ENCODE measurements at places on chromosomes 11 and 22. TPM values are rescaled to one million over a fixed set of nuclear protein-coding genes. Genes with fewer than 3 reads are reported as not detected.

- no peaks in the 10 kb centered on the region for H3K36me3 ChIP-seq
- no peaks in the 10 kb centered on the region for H3K27me3 ChIP-seq
- DNase-seq, result no peak
- no peak overlapping the region for H3K27ac ChIP-seq
- no peak overlapping the region for H3K4me3 ChIP-seq
Measured at GRCh38 chr11:34827228-34827627, 89.0 kb downstream of the APIP start.

DNA sequence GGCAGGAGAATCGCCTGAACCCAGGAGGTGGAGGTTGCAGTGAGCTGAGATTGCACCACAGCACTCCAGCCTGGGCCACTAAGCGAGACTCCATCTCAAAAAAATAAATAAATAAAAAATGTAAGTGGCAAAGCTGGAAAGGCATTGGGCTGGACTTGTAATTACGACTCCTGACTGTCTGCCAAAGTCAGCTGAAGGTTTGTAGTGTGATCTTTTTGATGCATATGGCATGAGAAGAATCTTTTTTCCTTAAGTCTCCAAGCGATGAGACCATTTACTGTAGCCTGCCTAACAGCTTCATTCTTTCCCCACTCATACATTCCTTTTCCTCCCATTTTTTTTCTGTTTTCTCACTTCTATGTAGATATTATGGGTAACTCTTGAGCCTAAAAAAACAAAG, 24.8 kb downstream of the CTNND1 start:
- H3K4me1 ChIP-seq, result peaks cover 5% of the 10 kb centered on the region
- peak overlapping the region; percentile 35 for H3K27ac ChIP-seq
- no peaks in the 10 kb centered on the region for H3K27me3 ChIP-seq
- no peak for DNase-seq
- no peaks in the 10 kb centered on the region for H3K36me3 ChIP-seq

DNA sequence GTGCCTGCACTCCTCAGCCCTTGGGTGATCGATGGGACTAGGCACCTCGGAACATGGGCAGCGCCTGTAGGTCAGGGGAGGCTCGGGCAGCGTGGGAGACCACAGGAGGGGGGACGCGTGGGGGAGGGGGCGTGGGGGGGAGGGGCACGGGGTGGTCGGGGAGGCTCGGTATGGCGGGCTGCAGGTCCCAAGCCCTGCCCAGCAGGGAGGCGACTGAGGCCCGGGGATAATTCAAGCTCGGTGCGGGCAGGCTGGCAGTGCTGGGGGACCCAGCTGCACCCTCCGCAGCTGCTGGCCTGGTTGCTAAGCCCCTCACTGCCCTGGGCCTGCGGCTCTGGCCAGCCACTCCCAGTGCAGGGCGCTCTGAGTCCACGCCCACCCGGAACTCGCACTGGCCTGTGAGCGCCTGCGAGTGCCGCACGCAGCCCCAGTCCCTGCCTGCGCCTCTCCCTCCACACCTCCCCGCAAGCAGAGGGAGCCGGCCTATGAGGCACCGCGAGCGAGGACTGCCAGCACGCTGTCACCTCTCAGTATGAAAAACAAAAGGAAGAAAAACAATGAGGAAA, 1698.3 kb upstream of the RAG2 start:
- H3K36me3 ChIP-seq, result no peaks in the 10 kb centered on the region
- no peak overlapping the region for H3K27ac ChIP-seq
- DNase-seq, result no peak
- no peaks in the 10 kb centered on the region for H3K4me1 ChIP-seq
- no peak overlapping the region for H3K4me3 ChIP-seq
- no peaks in the 10 kb centered on the region for H3K27me3 ChIP-seq

- H3K4me1 ChIP-seq, result peaks cover 14% of the 10 kb centered on the region
- H3K4me3 ChIP-seq, result no peak overlapping the region
- H3K27ac ChIP-seq, result no peak overlapping the region
Measured at GRCh38 chr11:11435635-11436034, 82.6 kb upstream of the CSNK2A3 start.

DNA sequence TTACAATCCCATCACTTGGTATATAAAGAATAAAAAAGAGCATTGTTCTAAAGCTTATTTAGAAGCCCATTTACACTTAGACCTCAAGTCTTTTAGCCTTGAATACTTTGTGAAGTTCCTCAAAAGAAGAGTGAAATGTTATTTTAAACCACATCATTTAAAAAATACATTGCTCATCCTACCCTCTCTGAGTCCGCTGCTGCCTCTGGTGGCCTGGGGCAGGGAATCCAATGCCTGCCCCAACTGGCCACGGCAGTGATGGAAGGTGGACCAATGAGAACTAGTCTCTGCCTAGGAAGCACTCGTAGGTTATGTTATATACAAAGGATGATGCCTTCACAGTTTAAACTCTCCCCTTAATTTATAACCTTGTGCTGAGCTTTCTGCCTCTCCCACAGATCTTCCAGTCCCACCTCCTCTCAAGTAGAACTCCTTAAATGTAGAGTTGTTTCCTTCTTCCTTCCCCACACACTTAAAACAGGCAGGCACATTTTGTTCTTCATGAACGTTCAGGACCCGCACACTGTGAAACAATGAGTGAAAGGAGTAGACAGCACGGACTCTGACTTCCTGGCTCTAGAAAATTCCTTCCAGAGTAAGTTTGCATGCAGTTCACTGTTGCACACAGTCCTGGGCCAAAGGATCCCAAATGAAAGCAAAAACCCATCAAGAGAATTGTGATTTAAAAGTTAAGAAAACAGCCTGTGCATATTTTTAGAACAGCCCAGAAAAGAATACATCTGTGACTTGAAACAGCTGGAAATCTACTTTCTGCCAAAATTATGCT, 167.8 kb downstream of the RRAS2 start:
- H3K4me1 ChIP-seq, result no peaks in the 10 kb centered on the region
- no peak for DNase-seq
- no peak overlapping the region for H3K4me3 ChIP-seq
- H3K27me3 ChIP-seq, result no peaks in the 10 kb centered on the region
- H3K36me3 ChIP-seq, result no peaks in the 10 kb centered on the region
- H3K27ac ChIP-seq, result no peak overlapping the region

Gene GLYAT
- 57.8 TPM for total RNA-seq

- H3K27me3 ChIP-seq, result no peaks in the 10 kb centered on the region
- H3K4me3 ChIP-seq, result no peak overlapping the region
- no peaks in the 10 kb centered on the region for H3K4me1 ChIP-seq
- no peak overlapping the region for H3K27ac ChIP-seq
- no peak for DNase-seq
Measured at GRCh38 chr11:14617241-14618027, 26.2 kb upstream of the PDE3B start.

GRCh38 chr11:45259592-45259991, 26.5 kb downstream of the SYT13 start:
- no peaks in the 10 kb centered on the region for H3K36me3 ChIP-seq
- no peak overlapping the region for H3K27ac ChIP-seq
- no peaks in the 10 kb centered on the region for H3K27me3 ChIP-seq
- no peak overlapping the region for H3K4me3 ChIP-seq
- H3K4me1 ChIP-seq, result no peaks in the 10 kb centered on the region
- DNase-seq, result no peak

- no peaks in the 10 kb centered on the region for H3K36me3 ChIP-seq
- DNase-seq, result no peak
- no peak overlapping the region for H3K4me3 ChIP-seq
- H3K27me3 ChIP-seq, result no peaks in the 10 kb centered on the region
- no peak overlapping the region for H3K27ac ChIP-seq
- H3K4me1 ChIP-seq, result no peaks in the 10 kb centered on the region
Measured at GRCh38 chr11:120830085-120830620, 193.7 kb upstream of the TBCEL start.

DNA sequence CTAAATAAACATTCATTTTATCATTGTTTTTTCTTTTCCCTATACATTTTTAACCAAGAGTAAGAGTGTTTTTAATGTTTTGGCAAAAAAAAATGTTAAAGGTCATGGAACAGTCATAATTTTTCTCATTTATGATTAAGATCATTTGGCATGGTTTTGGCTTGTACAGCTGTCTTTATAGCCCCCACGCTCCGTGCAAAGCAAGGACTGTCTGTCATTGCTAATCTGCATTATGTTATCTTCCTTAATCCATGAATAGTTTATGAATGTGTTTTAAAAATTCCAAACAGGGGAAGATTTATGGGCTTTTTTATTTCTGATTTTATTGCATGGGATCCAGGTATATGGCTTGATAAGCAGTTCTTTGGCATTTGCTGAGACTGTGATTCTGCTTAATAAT, 28.1 kb downstream of the PGM2L1 start:
- no peaks in the 10 kb centered on the region for H3K27me3 ChIP-seq
- H3K4me3 ChIP-seq, result no peak overlapping the region
- H3K27ac ChIP-seq, result no peak overlapping the region
- no peak for DNase-seq
- no peaks in the 10 kb centered on the region for H3K4me1 ChIP-seq

DNA sequence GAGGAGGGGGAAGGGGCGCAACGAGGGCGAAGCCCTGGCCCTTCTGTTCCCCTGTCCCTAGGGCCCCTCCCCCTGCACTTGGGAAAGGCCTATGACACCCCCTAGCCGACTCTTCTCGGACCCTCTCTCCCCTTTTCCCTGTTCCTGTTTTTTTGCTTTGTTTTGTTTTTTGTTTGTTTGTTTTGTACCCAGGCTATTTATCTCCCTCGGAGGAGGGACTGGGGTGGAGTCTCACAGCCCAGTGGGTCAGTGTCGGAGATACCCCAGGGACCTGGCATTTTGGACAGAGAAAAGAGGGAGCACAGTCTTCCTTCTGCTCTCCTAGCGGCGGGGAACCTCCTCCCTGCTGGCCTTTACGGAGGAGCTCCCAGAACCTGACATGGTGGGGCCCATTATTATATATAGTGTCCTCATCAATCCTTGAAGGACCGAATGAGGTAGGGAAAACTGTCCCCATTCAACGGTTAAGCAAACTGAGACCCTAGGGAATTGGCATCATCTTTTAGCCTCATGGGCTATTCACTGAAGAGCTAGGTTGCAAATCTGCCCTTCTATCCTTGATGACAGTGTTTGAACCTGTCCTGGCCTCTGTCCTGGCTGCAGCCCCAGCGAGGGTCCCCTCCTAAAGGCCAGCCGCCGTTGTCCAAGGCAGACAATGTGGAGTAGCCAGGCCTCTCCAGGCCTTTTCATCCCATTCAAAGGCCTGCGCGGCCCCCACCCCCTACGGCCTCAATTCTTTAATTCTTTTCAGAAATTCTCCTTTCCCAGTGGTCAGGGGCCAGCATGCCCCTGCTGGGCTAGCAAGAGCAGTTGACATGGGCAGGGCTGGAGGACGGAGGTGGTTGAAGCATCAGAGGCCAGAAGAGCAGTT, 911 bp downstream of the EMID1 start:
- peaks cover 5% of the 10 kb centered on the region for H3K4me1 ChIP-seq
- no peaks in the 10 kb centered on the region for H3K27me3 ChIP-seq
- peak overlapping the region; percentile 74 for H3K4me3 ChIP-seq
- no peak for DNase-seq

- no peaks in the 10 kb centered on the region for H3K27me3 ChIP-seq
- no peak overlapping the region for H3K27ac ChIP-seq
- H3K36me3 ChIP-seq, result no peaks in the 10 kb centered on the region
- no peaks in the 10 kb centered on the region for H3K4me1 ChIP-seq
- DNase-seq, result no peak
Measured at GRCh38 chr11:70532731-70533130, 134.4 kb downstream of the CTTN start.
